ENCODE measurements at places on chromosomes 4 and X. TPM values are rescaled to one million over a fixed set of nuclear protein-coding genes. Genes with fewer than 3 reads are reported as not detected.

DUX4 gene
- not detected for total RNA-seq

C4orf50 gene
- total RNA-seq, result not detected

DOCK11 gene
- total RNA-seq, result 10.9 TPM

RIBC1 gene
- total RNA-seq, result 3.4 TPM

DMRTC1 gene
- 0.28 TPM for total RNA-seq

RXFP1 gene
- total RNA-seq, result 15.3 TPM

S100P gene
- not detected for total RNA-seq

TRIM60 gene
- total RNA-seq, result not detected

APOOL gene
- total RNA-seq, result 37.7 TPM

FGFR3 gene
- total RNA-seq, result 0.78 TPM

GAGE2A gene
- total RNA-seq, result not detected

OCRL gene
- 48.5 TPM for total RNA-seq

SMS gene
- 146 TPM for total RNA-seq

ASMT gene
- not detected for total RNA-seq

PPBP gene
- total RNA-seq, result 2.4 TPM

AMER1 gene
- total RNA-seq, result 3.3 TPM

GPC4 gene
- 15.5 TPM for total RNA-seq

TDO2 gene
- 4.9 TPM for total RNA-seq

PNMA6E gene
- 0.11 TPM for total RNA-seq

DRD5 gene
- total RNA-seq, result 0.11 TPM

ODAPH gene
- not detected for total RNA-seq

GABRE gene
- 4.0 TPM for total RNA-seq

GRIA2 gene
- total RNA-seq, result 3.3 TPM

TFDP3 gene
- total RNA-seq, result not detected

TMEM144 gene
- 20.4 TPM for total RNA-seq

LRRC66 gene
- total RNA-seq, result not detected

ERCC6L gene
- total RNA-seq, result 1.8 TPM

ZNF732 gene
- total RNA-seq, result 0.78 TPM

SSX4B gene
- total RNA-seq, result not detected

ATP7A gene
- 20.9 TPM for total RNA-seq

EDA2R gene
- total RNA-seq, result 2.0 TPM

IL1RAPL2 gene
- total RNA-seq, result not detected

NLRP2B gene
- not detected for total RNA-seq

SASH3 gene
- 12.3 TPM for total RNA-seq

ZFP42 gene
- not detected for total RNA-seq

MGARP gene
- 315 TPM for total RNA-seq

AADAT gene
- 1.5 TPM for total RNA-seq

PABPC4L gene
- 0.43 TPM for total RNA-seq

EREG gene
- not detected for total RNA-seq

VCX3A gene
- not detected for total RNA-seq
